Activated T-cell treated with anti-CD3 and anti-CD28 coated beads for 24 hours (primary cell): ENCODE measurements at places on chromosomes 6 and 20.

DNA sequence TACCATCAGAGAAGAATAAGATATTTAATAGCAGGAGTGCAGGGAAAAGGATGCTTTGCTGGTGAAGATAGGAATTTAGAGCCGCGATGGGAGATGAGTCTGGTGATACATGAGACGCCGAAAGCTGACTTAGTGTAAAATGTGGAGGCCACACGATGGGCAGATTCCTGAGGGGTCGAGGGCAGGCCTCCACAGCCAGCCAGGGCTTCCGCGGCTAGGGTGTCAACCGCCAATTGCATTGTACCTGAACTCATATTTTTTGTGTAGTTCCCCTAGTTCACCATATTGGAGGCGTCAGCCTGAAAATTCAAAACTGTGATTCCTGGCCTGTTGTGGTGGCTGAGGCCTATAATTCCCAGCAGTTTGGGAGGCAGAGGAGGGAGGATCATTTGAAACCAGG is 8.5 kb downstream of the ETV7 start:
- DNase-seq, result no peak

GRCh38 chr20:38405132-38405531 is 30.0 kb downstream of the SNHG17 start:
- DNase-seq, result no peak

DNA sequence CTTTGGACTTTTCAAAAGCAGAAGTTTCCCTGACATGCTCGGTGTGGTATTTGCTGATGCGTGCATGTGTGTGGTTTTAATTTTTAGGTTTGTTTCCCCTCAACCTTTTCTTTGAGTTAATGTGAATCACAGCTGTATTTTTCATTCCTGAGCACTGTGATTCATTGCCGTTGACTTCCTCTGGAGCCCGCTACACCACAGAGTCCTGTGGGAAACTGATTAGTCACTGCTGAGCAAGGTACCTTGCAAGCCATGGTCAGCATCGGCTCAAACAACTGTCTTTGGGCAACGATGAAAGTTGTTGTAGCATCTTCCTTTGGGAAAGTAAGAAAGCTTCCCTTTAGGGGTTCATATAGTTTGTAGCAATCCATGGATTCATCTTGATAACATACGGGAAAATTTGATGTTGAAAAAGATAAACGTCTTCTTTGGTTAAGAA is 57.5 kb downstream of the RIN2 start:
- DNase-seq, result no peak

DNA sequence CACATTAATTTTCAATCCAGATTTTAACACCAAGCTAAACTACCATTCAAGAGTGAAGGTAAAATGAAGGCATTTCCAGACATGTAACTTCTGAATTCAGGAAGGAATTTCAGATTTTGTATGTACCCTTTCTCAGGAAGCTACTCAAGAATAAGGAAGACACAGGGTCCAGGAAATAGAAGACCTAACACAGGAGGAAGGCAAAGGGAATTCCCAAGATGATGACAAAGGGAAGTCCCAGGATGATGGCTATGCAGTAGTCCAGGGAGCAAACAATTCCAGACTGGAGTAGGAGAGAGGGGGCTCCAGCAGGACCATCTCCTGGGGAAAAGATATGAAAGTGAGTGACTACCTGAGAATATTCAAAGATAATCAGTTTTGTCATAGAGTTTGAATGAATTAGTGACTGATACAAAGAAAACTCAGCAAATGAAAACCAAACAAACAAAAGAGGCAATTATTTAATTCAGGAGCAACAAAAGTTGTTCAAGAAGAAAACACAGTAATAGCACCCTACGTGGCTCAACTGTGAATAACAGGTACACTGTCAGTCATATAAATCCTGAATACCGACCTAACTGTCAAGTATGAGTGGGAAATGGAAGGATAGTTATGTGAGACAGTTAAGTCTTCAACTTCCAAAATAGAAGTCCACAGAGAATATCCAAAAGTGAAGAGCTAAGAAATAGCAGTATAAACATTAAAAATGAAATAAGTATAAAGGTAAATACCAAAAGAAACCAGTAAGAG is 4.0 kb downstream of the RNF24 start:
- DNase-seq, result no peak

DNA sequence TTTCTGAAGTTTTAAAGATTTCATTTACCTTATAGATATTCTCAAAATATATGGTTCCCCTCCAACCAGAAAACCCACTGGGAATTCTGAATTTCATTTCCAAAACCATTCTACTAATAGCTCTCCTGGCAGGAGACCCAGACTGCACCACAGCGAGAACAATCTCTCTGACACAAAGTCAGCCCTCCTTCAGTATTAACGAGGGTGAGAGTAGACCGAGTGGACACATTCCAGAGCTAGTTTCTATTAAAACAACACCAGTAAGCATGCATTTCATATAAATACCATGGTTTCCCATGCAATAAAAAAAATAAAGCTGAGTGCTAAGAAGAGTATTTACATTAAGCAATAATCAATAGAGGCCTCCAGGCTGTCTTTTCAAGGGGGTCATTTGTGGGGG is 899.6 kb upstream of the SLC35B3 start:
- DNase-seq, result no peak

- no peak for DNase-seq
Observed at GRCh38 chr6:112202639-112203341, 51.6 kb downstream of the LAMA4 start.

DNA sequence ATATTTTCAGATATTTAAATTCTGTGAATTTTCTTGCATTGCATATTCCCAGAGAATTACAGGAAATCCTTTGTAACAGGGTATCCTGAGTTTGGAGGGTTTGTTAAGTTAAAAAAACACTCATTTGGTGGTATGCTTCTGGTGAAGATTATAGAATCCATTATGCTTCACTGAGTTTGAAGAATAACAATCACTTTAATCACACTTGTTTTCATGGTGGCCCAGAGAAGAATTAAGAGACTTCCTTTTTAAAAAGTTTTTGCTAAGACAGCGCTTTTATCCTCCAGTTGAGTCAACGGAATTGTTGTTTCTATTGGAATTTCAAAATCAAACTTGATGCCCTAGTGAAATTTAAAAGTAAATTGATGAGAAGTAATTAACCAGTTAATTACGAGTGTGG is 17.4 kb downstream of the PLEKHG1 start:
- no peak for DNase-seq

- no peak for DNase-seq
Observed at GRCh38 chr6:38187325-38187724, 367.8 kb downstream of the ZFAND3 start.
